ENCODE measurements at places on chromosomes 1 and 21.

DNA sequence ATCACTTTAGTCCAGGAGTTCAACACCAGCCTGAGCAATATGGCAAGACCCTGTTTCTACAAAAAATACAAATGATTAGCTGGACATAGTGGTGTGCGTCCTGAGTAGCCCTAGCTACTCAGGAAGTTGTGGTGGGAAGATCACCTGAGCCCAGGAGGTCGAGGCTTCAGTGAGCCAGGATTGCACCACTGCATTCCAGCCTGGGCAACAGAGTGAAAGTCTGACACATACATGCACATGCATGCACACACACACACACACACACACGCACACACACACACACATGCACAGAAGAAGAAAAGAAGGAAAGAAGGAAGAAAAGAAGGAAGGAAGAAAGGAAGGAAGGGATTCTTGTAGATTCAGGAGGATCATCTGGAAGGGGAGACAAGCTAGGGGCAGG is 104.4 kb upstream of the USP25 start:
- DNase-seq: no peak

DNA sequence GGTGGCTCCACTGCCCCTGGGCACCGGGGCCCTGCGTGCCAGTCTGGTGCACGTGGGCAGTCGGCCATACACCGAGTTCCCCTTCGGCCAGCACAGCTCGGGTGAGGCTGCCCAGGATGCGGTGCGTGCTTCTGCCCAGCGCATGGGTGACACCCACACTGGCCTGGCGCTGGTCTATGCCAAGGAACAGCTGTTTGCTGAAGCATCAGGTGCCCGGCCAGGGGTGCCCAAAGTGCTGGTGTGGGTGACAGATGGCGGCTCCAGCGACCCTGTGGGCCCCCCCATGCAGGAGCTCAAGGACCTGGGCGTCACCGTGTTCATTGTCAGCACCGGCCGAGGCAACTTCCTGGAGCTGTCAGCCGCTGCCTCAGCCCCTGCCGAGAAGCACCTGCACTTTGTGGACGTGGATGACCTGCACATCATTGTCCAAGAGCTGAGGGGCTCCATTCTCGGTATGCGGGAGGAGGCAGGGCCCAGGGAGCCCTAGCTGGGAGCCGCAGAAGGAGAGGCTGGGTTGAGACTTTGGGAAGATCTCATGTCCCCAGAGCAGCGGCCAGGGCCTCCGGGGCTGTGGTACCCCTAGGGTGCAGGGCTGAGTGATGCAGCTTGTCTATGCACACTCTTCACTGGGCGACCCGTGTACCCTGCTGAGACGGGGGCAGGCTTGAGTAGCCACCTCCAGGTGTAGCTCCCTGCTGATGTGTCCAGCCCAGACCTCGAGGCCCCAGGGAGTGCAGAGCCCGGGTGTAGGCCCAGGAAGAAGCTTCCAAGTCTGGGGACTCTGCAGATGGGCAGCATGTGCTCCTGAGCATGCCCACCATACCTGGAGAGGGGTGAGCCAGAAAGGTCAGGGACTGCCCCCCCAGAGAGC is 1.8 kb downstream of the VWA1 start:
- DNase-seq: no peak

DNA sequence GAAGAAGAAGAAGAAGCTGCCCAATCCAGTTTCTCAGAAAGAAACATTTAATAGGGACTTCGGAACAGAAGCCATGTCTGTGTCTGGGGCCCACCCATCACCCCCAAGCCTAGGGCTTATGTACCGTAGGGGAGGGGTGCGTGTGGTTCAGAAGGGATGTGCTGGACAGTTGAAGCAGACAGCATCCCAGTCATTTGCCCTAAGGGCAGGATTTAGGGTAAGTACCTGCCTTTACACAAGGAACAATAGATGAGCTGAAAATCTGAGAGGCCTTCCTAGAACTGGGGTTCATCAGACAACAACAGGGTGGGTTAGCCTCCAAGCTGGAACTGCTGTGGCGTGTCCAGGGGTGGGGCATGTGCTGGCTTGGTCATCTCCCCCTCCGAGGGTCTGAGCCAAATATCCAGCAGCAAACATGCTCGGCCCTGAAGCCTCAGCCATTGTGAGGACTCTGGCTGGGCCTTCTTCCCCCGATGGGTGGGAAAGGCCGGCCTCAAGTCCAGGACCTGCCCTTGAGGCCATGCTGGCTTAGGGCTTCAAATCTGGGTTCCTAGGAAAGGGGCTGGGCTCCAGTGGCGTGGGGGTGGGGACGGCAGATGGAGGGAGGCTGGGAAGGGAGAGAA is 12.1 kb downstream of the CSTB start:
- no peak for DNase-seq

GRCh38 chr21:14814991-14815390 is 249.8 kb downstream of the NRIP1 start:
- DNase-seq: no peak

GRCh38 chr1:206709772-206710459 is 25.2 kb downstream of the MAPKAPK2 start:
- no peak for DNase-seq

DNA sequence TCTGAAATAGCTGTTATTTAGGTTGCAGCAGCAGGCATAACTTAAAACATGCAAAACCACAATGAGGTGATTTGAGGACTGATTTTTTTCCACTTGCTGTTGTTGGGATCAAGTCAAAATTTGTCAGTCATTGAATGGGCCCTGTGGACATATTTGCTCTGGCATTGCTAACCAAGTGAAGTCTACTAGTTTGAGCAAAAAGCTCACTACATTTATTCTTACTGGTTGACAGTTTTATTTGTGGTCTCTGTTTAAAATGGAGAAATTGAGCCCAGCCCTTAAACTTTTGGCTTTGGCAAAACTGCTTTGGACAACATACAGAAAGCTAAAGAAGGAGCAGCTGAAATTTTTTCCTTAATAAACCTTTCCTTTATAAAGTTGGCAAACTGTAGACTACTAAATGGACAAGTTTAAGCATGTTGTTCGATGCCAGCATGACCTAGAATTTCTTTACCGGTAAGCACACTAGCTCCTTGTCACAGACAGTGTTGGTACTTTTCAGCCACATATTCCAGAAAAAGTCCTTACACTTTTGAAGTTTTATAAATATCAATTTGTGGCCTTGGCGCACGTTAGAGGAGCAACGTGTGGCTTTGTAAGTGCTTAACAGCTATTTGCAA is 234.6 kb downstream of the USP25 start:
- no peak for DNase-seq

- DNase-seq: no peak
These were observed 13.0 kb upstream of the DMBX1 start for GRCh38 chr1:46476673-46477072.

GRCh38 chr1:180168786-180169639 is 14.3 kb downstream of the QSOX1 start:
- no peak for DNase-seq

DNA sequence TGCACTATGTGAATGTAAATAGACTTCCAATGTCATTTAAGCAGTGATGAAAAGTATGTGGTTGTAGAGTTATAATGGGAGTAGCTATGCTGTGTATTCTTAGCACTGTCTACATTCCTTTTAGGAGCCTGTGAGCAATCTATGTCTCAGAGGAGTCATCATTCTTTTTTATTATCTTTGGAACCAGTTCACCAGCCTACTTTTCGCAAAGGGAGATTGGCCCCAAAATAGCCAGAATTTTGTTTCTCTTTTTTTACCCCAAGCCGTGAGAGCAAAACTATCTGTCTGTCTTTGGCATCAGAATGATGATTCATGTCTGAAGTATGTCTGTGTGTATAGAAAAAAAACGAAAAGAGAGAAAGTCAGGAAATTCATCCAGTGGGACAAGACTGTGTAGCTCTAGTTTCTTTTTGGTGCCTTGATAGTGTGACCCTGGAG is 44.2 kb downstream of the OSBPL9 start:
- DNase-seq: no peak

DNA sequence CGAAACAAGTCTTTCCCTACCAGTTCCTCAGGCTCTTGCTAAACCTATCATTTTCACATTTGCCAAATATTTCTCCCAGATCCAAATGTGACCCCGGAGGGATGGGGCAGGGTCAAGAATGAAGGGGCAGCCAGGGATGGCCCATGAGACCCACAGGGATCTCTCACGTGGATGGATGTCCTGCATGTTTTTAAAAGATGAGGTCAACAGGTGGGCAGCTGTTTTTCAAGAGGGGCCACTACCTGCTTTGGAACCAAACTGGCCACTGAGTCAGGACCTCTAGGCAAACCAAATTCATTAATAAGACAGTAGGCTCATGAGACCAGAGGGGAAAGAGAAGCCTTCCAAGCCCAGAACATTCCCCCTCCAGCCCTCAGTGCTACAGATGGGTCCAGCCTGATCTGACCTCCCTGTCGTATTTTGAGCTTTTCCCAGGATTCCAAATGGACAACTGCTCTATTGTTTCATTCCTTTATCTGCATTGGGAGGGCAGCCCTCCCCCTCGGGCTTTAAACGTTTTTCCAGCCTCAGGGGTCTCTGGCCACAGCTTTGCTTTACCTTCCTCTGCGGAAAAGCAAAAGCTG is 252.5 kb upstream of the IRF2BP2 start:
- peak; percentile 57 for DNase-seq

DNA sequence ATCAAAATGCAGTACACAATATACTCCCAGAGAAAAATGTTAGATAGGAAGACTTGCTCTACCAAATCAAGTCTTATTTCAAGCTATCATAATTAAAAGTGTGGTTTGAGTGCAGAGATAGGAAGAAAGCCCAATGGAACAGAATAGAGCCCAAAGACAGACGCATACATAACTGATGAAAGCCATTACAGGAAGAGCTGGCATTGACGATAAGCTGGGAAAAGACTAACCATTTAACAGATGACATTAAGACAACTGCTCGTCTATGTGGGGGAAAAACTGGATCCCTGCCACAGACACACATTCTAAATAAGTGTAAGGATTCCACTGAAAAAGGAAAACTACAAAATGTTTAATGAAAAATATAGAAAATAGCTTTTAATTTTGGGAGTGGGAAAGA is 85.5 kb downstream of the NGF start:
- DNase-seq: no peak

DNA sequence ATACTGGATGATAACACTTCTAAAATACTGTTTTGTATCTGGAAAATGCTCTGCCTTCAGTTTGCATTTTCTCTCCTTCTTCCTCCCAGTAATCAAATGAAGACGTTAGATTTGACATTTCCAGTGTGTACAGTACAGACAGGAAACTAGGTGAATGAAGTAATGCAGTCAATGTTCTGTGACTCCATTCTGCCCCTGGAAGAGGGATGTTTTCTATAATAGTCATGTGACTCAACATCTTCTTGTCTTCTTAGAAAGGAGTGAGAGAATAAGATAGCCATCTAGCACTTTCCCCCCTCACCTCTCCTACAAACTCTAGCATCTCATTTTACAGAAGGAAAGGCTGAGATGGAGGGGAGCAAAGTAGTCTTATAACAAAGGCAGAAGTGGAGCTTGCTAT is 77.6 kb downstream of the DDR2 start:
- DNase-seq: no peak

GRCh38 chr1:186079084-186079684 is 295.9 kb downstream of the TPR start:
- DNase-seq: no peak

- no peak for DNase-seq
These were observed 3.5 kb downstream of the KIAA1614 start for GRCh38 chr1:180916012-180916770.

DNA sequence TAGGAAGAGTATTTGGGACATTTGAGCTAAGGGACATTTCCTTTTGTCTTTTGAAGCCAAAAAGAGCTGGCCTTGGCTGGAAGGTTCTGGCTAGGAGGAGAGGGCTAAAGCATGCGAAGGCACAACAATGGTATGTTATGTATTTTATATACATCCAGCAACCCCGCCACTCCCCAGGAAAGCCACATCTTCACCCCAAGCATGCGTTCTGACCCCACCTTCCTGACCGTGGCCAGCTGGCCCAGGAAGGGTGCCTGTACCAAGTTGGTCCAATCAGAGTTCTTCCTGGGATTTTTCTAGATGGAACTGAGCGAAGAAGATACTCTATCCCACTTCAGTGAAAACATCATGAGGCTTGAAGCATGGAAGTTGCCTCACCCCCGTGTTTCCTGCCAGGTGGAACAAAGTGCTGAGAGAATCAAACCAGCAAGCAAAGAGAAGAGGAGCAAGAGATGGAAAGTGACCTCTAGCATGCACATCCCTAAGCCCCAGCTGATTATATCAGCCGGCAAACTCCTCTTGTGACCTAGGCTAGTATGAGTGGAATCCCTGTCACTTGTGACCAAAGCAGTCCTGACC is 82.7 kb downstream of the BCAR3 start:
- no peak for DNase-seq

GRCh38 chr1:8259498-8260290 is 58.2 kb upstream of the SLC45A1 start:
- no peak for DNase-seq

GRCh38 chr1:118370861-118371260 is 185.8 kb upstream of the SPAG17 start:
- DNase-seq: no peak

- no peak for DNase-seq
These were observed 75.9 kb upstream of the SAMD13 start for GRCh38 chr1:84225646-84226045.

DNA sequence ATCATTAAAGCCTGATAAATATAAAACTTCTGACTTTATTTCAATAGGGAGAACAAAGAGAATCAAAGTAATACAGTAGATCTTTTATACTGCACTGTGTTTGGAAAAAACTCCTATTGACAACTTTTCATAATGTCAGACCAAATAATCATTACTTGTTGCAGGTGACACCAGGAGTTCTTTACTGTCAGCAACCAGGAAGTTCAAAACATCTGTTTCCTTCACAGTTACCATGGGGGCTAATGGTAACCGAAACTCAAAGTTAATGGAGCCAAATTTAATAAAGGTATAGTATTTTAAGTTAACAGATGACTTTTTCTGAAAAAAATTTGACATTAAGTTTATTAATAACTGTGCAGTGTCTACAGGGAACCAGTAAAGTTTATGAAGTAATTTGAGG is 10.6 kb downstream of the EFCAB7 start:
- DNase-seq: no peak

- no peak for DNase-seq
These were observed 61.2 kb upstream of the MCOLN3 start for GRCh38 chr1:85109475-85109874.

GRCh38 chr1:5599541-5599940 is 392.7 kb downstream of the NPHP4 start:
- DNase-seq: no peak

- DNase-seq: no peak
These were observed 363.8 kb downstream of the PTPRC start for GRCh38 chr1:199002661-199003060.

DNA sequence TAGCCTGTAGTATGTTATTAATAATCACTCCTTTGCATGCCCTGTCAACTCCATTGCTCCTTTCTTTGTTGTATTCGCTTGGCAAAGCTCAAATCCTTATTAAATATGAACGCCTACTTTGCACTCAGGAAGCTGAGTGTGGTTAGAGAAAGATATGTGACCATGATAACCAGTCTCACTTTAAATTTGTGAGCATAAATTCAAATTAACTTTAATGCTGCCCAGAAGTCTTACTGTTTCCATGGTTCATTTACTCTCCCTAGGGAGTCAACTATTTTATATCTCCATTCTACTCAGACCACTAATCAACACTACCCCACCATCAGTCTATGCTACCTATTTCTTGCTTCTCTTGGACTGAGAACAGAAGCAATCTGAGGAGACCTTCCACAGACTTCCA is 12.1 kb upstream of the EPHX4 start:
- no peak for DNase-seq

GRCh38 chr1:47696404-47696736 is 258.5 kb downstream of the FOXD2 start:
- DNase-seq: no peak

GRCh38 chr1:107433635-107434360 is 293.0 kb downstream of the NTNG1 start:
- DNase-seq: no peak

Data from C1 segment of cervical spinal cord (tissue), 14 donors.